Omental fat pad (tissue), 4 donors: ENCODE measurements at places on chromosomes 2 and 18.

GRCh38 chr2:80592106-80592505 is 287.6 kb upstream of the LRRTM1 start:
- no peak for DNase-seq

GRCh38 chr2:182594286-182594685 is 121.8 kb upstream of the DNAJC10 start:
- DNase-seq: no peak

DNA sequence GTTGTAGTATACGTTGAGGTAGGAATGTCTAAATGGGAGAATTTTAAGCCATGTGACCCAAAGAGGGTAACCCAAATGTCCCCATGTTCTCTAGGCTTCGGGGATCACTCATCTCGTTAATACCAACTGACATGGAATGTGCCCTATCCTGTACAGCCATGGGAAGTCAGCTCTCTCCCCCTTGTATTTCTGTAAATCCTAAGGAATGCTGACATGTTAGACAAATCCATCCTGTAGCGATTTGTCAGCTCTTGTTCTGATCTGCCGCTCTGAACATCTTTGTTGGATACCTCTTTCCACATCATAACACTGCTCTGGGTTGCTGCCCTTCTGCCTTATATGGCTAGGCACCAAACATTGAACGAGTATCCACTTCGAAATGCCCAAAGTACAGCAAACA is 350.6 kb downstream of the RND3 start:
- no peak for DNase-seq

DNA sequence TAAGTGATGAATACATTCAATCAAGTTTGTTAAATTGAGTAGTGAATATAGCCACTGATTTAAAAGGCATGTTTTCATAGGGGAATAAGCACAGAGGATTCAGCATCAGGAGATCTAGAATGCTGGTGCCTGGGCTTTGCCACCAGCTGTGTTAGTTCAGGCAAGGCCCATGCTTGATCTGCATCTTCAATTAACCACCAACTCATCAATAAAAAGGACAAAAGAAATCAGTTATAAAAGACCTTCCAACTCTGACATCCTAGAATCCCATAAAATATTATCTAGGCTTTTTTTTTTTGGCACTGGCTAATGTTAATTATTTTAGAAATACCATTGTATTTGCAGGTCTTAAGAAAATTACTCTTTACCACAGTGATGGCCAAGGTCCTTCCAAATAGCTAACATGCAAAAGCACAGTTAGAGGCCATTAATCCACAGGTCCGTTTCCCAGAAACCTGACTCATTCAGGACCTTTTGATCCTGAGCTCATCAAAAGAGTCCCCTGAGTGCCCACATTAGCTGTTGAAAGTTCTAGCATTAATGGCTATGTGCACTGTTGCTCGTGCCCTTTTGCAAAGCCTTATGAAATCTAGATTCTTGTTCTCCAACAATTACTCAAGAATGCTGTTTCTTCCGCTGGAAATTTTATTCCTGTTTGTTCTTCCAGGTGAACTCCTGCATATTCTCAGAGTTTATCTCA is 170.0 kb downstream of the CYRIA start:
- DNase-seq: no peak

DNA sequence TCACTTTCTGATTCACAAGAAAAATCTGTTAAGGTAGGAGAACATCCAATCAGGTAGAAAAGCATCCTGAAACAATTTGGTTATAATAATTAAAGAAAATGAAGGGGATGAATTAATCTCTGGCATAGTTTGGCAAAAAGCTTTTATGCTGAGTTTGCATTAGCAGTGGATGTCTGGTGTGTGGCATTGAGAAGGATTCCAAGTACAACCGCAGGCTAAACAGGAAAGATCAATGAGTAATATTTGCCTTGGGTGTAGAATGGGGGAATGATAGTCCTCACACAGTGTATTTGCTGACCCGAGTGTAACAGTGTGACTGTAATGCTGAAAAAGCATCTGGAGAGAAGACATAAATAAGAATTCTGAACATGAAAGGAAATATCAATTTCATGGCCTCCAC is 68.3 kb upstream of the SESTD1 start:
- DNase-seq: no peak

- DNase-seq: no peak
Measured at GRCh38 chr2:159960414-159960813, 102.0 kb downstream of the PLA2R1 start.
